ENCODE measurements at places on chromosomes 11 and 22.
A peak's percentile ranks its signal among the peaks of the same experiment; 100 is the strongest.

- DNase-seq = no peak
These were observed 755.6 kb upstream of the ANO3 start for GRCh38 chr11:25576320-25576719.

GRCh38 chr11:62127426-62127825 is 3.6 kb downstream of the INCENP start:
- no peak for DNase-seq

DNA sequence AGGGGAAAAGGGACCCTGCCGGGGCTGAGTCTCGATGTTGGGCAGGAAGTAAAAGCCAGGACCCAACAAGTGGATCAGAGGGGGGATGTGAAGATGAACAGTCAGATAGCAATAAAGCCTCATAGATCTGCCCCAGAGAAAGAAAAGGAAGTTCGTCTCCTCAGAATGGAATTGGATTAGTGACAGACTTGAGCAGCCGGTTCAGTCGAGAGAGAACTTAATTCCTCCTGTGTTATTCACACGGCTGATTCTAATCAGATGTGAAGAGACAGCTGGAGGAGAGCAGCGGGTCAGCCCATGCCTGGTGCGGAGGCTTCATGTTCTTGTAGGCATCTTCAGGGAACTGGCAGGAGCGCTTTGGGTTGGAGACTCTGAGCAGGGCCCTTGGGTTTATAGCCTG is 29.3 kb upstream of the CABP7 start:
- no peak for DNase-seq

DNA sequence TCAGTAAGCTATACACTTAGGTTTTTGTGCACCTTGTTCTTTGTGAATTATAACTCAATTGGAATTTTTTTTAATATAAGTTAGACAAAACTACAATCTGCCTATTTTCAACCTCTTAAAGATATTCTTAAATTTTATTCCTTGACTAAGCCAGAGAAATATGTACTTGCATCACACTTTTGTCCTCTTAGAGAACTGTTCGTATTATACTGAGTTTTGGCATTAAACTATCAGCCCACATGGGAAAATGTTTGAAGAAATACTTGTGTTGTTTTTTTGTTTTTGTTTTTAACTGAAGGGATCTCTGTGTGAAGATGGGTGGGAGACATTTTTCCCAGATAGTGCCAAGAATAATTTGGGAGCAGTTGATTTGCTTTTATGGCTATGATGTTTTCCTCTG is 25.3 kb downstream of the CEP295 start:
- DNase-seq = no peak

DNA sequence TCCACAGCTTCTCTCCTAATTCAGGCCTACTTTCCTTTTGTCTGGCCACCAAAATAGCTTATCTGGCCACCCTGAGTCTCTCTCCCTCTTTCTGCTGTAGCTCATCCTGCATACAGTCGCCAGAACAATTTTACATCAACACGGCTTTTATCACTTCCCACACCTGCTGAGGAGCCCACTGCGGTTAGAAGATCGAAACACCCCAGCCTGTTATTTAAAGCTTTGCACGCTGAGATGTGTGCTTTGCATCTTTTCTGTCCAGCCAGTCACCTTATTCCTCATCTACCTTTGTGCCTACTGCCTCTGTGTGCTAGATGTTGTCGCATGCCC is 96.0 kb downstream of the COMMD9 start:
- DNase-seq = no peak

GRCh38 chr11:33043221-33043830 is 4.0 kb downstream of the TCP11L1 start:
- DNase-seq = no peak

- no peak for DNase-seq
These were observed 21.2 kb downstream of the DAGLA start for GRCh38 chr11:61701242-61701886.

- peak; percentile 44 for DNase-seq
These were observed 974 bp downstream of the DGCR8 start for GRCh38 chr22:20080776-20081654.

DNA sequence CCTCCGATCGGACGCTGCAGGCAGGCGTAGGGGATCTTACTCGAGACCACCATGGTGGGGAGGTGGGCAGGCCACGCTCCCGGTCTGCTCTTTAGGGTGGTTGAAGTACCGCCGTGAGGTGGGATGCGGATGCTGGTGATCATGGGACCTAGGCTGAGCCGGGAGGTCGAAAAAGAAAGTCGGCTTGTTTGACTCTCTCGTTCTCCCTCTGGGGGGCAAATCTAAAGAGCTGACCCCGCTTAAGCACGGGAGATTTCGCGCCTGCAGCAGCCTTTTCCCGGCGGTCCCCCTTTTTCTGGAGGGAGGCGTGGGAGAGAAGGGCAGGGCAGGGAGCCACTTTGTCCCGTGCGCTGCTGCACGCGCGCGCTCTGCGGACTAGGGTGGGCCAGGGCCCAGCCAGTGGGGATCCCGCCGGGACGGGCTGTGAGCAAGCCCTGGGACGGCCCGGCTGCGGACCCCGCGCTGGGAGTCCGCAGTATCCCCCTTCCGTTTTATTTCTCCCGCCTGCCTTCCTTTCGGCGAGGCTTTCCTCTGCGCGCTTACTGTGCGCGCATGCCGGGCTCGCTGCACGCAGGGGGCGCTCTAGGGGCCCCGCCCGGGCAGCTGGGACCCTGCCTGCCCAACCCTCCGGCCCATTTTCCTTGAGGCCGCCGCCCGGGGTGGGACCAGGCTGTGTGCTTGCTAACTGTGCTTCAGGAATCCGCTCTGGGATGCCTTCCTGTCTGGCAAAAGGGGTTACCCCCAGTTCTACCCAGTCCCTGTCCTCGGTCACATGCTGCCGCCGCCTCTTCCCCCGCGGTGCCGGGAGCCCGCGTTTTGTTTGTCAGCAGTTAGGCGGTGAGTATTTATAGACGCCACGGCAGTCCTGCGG is 81.0 kb downstream of the PRR5L start:
- no peak for DNase-seq

DNA sequence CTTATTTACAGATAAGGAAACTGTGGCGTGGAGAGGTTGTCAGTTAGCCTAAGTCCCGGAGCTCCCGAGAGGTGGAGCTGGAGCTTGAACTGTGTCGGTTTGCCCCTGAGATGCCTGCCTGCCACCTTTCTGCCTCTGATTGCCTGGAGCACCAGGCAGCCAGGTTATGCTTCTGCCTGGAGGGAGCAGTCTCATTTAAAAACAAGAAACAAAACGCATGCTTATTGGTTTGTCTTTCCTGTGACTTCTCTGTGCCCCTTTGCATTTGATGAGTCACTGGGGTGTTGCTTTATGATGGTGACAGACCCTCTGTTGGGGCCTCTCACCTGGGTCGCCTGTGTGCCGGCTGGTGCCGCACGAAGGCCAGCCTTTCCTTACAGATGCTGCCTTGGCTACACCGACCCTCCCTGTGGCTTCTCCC is 12.2 kb downstream of the AP2A2 start:
- no peak for DNase-seq

GRCh38 chr11:94774345-94774744 is 6.2 kb downstream of the AMOTL1 start:
- DNase-seq = no peak

- no peak for DNase-seq
These were observed 1.3 kb downstream of the ELMOD1 start for GRCh38 chr11:107592231-107592590.

- DNase-seq = peak; percentile 15
These were observed 145.5 kb downstream of the RBFOX2 start for GRCh38 chr22:35883031-35883620.

DNA sequence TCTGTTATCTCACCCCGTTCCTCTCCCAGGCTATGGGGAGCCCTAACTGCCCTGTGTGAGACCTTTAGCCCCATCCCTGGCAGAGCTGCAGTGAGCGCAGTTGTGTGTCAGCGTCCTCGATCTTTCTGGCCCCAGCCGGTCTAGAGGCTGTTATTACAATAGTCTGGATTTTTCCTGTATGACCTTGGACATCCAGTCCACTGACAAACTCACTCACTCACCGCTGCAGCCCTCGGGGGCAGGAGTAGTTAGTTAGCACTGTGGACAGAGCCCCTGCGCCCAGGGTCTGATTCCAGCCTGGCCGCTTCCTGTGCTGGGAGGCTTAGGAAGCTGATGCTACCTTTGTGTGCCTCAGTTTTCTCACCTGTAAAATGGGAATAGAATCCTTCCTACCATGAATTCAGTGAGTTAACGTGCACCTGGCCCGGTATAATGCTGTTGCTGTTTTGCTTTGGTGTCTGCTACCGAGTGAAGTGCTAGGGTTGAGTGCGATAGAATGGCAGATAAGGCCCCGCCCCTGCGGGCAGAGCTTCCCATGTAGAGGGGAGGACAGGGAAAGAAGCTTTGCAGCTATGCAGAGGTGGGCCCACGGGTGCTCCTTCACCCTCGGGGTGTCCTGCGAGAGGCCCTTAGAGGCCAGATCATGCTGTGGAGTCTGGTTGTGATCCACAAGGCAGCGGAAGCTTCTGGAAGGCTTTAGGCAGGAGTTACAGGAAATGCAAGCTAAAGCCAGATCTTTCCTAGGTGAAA is 3.0 kb downstream of the LRP5 start:
- DNase-seq = peak; percentile 56

- no peak for DNase-seq
These were observed 50.7 kb downstream of the TP53I11 start for GRCh38 chr11:44899959-44900358.

- no peak for DNase-seq
These were observed 4.5 kb downstream of the FXYD2 start for GRCh38 chr11:117820071-117820470.

DNA sequence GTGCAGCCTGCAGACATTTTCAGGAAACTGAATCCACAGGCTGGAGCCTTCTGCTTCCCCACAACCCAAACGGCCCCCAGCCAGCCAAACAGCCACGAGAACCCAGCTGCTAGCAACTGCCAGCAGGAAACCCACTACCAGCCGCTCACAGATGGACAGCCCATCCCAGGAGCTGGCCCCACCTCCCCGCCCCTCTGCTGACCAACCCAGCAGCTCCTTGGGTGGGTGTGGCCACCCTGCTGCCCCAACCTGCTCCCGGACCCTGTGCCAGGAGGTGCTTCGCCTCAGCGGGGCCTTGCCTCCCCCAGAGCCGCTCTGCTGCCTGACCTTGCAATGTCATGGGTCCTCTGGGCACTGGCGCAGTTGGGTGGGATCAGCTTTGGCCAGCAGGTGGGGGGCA is 8.2 kb upstream of the CCDC188 start:
- no peak for DNase-seq

GRCh38 chr11:118287006-118287405 is 17.5 kb upstream of the CD3E start:
- DNase-seq = no peak

GRCh38 chr11:539971-540481 is 2.7 kb downstream of the LRRC56 start:
- DNase-seq = no peak

DNA sequence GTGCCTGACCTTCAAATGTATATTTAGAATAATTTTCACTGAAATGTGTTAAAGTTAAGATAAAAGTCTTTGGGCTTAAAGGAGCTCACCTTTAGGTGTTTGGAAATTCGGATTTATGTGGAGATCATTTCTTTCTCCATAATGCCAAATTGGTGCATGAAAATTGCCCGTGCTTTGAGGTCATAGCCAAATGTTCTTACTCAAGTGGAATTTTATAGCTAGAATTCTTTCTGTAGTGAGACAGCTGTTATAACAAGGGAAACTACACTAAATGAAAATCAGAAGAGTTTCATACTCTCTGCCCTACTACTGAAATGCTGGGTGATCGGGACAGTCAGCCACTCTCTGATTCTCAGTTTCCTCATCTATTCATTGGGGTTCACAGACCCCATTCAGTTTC is 89.5 kb upstream of the DBX1 start:
- DNase-seq = no peak

- no peak for DNase-seq
These were observed 48.8 kb upstream of the TOP3B start for GRCh38 chr22:22031183-22031945.

GRCh38 chr22:23424031-23424430 is 156.1 kb downstream of the IGLL1 start:
- no peak for DNase-seq

DNA sequence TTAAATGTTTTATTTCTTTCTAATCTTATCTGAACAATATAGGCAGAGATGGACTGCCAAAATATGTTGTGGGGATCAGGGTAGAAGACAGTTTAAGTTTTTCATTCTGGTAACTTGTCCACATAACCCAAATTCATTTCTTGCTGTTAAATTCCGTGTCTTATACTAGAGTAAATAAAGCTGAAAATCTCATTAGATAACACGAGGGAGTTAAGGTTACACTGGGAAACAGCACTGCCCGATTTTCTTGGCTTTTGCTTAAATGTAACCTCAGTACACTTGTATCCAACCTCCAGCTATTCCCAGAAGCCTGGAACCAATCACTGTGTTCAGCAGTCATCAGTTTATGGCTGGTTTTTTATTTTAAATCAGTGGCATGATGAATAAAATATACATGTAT is 48.2 kb downstream of the MICAL3 start:
- DNase-seq = no peak

- DNase-seq = peak; percentile 50
These were observed 33.0 kb downstream of the YWHAH start for GRCh38 chr22:31977141-31977841.

- DNase-seq = no peak
These were observed 16.2 kb upstream of the ACER3 start for GRCh38 chr11:76844511-76844910.

DNA sequence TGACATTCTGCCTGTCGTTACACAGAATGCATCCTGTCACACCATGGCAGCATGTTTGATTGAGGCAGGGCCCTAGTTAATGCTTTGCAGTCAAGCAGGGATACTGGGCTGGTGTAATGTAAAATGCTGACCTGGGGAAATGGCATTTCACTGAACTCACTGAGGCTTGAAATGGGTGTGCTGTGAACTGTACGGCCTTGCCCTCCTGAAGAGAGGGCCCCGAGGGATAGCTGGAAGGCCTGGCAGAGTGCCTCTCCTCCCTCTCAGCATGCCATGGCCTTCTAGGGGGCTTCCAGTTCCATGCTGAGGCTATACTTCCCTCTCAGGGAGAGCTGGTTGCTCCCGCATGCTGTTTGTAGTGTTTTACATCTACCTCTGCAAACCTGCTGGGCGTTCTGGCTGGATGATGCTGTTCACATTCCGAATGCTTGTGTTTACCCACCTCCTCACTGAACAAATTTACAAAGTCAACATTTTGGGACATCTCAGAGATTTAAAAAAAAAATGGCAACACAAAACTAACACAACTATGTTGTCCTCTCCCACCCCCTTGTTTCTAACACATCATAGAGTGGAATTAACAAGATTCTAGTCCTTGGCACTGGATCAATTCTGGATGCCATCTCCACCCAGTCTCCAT is 416.7 kb upstream of the CADM1 start:
- DNase-seq = peak; percentile 91

GRCh38 chr11:64667154-64667745 is 55.7 kb downstream of the NRXN2 start:
- DNase-seq = no peak

All from RCC 7860 (cell line).